ENCODE measurements at places on chromosomes 3 and 15.

- no peak for DNase-seq
These were observed 10.9 kb upstream of the BCL2A1 start for GRCh38 chr15:79981831-79982455.

DNA sequence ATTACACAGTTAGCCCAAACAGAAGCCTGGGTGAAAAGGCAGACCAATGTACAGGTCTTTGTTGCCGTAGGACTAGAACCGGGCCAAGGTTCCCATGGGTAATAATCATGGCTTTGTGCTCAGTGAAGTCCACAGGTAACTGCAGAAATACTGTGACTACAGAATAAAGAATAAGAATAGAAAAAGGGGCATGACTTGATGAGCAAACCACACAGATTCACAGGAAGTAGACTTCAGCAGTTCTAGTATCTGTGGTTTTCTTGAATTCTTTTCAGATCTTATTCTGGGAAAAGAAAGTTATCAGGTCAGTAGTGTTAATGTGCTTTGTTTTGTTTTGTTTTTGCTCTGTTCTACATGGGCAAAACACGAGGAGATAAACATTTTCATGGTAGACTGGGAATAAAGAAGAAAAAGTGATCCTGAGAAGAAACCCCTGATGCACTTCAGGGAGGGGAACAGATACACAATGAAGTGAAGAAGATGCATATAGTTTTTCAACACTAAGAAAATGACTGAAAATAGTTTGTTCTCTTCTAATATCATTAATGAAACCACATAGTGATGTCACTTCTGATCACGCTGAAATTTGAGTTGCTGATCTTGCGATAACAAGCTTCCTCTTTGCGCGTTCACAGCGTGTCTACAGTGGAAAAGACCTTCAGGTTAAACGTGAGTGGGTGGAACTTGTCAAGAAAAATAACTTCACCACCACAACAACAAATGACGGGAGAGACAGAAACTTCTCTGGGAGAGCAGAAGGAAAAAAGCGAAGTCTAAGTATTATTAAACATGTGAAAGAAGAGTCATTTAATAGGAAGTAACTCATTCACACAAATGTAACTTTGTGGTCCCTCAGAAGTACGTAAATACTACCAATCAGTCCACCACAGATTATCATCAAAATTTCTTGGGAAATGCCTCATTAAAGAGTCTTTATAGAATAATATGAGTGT lies 315.8 kb upstream of the SATB1 start:
- no peak for DNase-seq

DNA sequence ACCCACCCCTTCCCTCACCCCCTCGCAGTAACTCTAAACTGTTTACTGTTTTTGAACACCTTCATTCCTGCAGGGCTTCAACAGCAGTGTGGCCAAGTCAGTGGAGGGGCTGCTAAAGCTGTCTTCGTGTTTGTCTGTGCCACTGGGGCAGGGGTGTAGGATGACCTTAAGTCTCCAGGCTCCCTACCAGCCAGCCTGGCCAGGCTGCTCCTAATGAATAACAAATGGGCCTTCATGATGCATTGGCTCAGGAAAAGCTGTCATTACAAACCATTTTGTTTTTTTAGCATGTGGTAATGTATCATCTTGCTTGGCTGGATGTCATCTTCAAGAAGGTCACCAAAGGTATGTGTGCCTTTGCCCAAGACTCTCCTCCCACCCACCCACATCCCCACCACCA lies 372.2 kb upstream of the WNT5A start:
- DNase-seq: no peak

GRCh38 chr3:23900744-23901143 lies 16.0 kb downstream of the NKIRAS1 start:
- peak; percentile 32 for DNase-seq

DNA sequence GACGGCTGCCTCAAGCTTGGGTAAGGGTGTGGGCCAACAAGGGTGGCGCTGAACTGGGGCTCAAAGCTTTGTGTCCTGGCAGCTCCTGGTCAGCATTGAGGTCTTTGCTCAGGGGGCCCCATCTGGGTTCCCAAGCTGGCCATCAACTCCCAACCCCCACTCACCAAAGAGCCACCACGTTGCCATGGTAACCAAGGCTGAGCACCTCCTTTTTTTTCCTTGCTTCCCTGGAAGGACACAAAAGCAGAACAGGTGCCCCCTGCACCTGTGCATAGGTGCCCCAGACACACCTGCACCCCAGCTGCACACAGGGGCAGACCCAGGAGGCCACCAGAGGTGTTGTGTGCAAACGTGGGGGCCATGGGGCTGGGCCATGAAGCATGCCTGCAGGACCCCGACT lies 16.5 kb downstream of the UROC1 start:
- DNase-seq: no peak

GRCh38 chr3:52021489-52022268 lies 26.0 kb upstream of the RPL29 start:
- no peak for DNase-seq

DNA sequence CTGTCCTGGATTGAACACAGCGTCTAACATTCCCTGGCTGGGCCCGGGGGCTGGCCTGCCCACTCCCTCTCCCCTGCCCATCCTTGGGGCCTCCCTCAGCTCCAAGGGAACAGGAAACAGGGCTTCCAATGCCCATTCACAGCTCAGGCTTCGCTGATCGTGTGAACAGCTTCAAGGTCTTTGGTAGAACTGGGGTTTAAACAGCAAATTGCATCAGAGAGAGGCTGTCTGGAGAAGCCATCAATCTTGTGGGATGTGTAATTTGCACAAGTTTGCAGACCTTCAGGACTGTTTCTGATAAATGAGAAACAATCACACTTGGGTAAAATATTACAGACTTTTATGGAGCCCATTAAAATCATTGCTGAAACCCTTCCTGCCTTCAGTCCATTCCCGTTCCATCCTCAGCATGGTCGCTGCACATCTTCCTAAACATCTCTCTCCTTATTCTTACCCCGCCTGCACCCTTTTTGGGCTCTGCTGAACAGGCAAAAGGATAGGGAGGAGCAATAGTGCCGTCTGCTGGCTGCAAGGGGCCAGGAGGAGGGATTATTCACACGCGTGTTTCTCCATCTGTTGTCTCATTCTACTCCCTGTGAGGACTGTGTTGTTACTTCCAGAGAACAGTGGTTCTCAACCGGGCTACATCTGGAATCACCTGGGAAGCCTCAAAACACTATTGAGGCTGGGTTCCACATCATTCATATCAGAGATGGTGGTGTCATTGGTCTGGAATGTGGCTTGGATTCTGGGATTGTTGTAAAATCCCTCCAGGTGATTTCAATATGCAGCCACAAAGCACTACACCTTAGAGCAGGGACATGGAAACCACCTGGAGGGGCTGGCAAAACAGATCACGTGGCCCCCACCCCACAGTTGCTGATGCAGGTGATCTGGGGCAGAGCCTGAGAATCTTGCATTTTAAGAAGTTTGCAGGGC lies 116.3 kb downstream of the CLSTN2 start:
- DNase-seq: no peak

GRCh38 chr3:61796088-61796680 lies 234.8 kb downstream of the PTPRG start:
- no peak for DNase-seq

- no peak for DNase-seq
These were observed 48.6 kb downstream of the CFAP92 start for GRCh38 chr3:128945041-128945877.

DNA sequence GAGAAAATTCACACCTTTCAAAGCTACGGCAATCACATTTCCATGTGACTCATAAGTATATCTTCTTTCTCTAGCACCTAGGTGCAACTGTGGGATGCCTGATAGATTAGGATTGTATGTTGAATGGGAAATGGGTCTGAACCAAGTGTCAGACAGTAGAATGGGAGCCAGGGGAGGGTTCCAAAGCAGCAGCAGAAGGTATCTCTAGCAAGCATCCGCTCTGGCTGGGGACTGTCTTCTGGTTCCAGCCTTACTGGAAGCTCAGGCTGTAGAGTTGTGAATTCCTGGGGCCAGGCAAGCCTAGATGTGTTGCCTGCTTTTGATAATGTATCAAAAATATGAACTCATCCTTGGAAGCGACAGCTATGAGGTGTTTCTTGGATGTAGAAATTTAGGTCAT lies 2.1 kb upstream of the CHL1 start:
- no peak for DNase-seq

GRCh38 chr15:96294766-96295165 lies 35.7 kb upstream of the NR2F2 start:
- DNase-seq: no peak

- peak; percentile 56 for DNase-seq
These were observed 166.6 kb downstream of the ANO10 start for GRCh38 chr3:43455233-43455632.

GRCh38 chr3:56629047-56629446 lies 54.0 kb downstream of the TASOR start:
- no peak for DNase-seq

GRCh38 chr3:130395916-130396315 lies 50.4 kb downstream of the COL6A5 start:
- DNase-seq: peak; percentile 74

- DNase-seq: no peak
These were observed 50.2 kb upstream of the SI start for GRCh38 chr3:165128544-165128943.

GRCh38 chr15:31586841-31587240 lies 260.2 kb downstream of the KLF13 start:
- no peak for DNase-seq

GRCh38 chr15:98787936-98788757 lies 139.8 kb downstream of the IGF1R start:
- peak; percentile 32 for DNase-seq

DNA sequence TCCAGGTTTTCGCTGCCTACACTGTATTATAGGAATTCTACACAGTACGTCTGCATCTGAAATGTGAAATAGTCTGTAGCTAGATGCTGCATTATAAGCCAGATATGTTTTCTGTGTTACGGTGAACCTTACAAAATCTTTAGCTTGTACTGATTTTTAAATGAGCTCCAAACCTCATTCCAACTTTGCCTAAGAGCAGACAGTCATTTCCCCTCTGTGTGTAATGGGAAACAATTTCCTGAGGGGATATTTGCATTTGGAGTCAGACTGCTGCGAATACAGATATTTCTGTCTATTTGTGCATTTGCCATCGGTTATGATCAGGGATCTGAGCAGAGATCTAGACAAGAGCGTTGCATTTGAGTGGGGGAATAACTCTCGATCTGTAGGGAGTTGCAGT lies 37.5 kb downstream of the ARNT2 start:
- no peak for DNase-seq

DNA sequence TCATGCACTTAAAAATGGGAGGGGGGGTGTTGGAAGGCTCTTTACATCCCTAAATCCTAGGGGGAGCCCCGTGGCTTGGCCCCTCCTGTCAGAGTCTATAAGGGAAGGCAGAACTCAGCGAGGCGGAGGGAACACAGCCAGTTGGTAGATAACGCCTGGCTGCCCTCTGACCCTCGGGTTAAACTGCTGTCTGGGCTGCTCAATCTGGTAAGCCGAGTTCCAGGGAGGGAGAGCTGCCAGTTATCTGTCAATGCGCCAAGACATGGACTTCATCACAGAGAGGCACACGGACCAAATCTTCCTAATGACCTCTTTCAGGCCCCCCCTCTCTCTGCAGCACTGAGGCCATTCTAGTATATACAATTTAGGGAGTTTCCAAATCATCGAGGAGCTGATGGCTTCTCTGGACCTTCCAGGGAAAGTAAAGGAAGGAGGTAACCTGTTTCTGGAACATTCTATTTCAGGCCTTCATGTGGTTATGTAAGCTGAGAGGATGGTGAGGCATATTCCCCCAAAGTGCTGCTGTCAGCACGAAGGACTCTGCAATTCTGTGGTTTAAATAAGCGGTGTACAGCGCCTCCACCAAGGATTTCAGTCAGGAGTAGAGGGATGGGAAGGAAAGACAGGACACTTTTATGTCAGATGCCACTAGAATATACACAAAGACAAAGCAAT lies 349.0 kb downstream of the MCTP2 start:
- DNase-seq: no peak

DNA sequence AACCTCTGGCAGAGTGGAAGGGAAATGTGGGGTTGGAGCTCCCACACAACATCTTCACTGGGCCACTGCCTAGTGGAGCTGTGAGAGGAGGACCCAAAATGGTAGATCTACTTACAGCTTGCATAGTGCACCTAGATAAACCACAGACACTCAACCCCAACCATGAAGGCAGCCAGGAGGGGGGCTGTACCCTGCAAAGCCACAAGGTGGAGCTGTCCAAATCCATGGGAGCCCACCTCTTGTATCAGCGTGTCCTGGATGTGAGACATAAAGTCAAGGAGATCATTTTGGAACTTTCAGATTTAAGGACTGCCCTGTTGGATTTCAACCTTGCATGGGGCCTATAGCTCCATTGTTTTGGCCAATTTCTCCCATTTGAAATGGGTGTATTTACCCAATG lies 20.9 kb downstream of the TP63 start:
- peak; percentile 51 for DNase-seq

DNA sequence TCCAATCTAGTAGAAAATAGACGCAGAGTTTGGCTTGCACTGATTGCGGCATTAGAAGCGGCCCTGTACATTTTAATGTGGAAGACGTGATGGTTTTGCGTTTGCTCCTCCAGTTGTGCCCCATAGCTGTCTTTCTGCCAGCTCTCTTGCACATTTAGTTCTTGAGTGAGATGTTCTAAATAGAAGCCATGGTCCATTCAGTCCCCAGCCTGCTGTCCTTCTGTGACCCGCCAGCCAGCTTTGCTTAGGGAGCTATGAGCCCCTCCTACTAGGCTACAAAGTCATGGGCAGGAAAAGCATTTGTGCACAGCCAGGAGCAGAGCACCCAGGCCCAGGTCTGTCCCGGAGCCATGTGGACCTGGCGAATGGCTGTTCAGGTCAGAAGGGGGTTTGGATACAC lies 50.3 kb downstream of the APBA2 start:
- no peak for DNase-seq

- DNase-seq: peak; percentile 67
These were observed 38.6 kb downstream of the TAFA4 start for GRCh38 chr3:68893600-68894239.

GRCh38 chr3:78645628-78646310 lies 1122.0 kb downstream of the ROBO1 start:
- DNase-seq: peak; percentile 86

DNA sequence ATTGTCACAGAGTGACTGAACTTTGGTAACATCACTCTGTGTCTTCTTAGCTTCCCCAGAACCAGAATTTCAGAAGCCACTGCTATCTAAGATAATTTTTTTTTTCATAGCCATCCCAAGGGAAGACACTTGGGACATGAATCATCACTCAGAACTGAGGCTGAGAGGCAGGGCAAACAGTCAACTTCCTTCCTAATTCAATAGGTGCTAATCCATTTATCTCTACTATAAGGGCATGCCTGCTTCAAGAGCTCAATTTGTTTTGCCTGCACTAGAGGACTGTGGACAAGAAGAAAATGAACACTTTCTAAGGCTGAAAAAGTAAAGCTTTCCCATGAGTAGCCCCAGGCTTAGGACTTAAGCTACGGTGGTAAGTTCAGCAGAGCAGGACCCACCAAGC lies 56.7 kb upstream of the MYRIP start:
- peak; percentile 22 for DNase-seq

DNA sequence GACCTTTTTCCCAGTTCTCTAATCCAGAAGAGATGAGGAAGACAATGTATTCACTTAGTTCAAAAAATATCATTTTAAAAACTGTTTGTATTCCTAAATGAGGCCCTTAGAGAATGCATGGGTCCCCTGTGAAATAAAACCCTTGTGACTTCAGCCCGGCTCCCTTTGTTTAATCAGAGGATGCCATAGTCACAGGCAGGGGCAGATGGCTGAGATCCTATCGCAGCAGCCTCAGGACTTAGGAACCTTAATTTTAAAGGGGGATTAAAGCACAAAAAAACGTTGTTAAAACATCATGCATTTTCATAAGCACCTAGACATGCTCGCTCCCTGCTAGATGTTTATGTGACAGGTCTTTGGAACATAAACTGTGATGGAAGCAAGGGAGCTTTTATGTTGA lies 176.6 kb downstream of the IL20RB start:
- no peak for DNase-seq

GRCh38 chr15:92664178-92664900 lies 8.8 kb upstream of the FAM174B start:
- DNase-seq: no peak
